Stimulated activated CD4-positive, alpha-beta T cell treated with anti-CD3 and anti-CD28 coated beads, Interleukin-2, amount 100 ng/mL, for 24 hours (primary cell): ENCODE measurements at places on chromosomes 1 and 21.

- no peak for DNase-seq
These were observed 488 bp downstream of the FAM78B start for GRCh38 chr1:166166329-166166697.

DNA sequence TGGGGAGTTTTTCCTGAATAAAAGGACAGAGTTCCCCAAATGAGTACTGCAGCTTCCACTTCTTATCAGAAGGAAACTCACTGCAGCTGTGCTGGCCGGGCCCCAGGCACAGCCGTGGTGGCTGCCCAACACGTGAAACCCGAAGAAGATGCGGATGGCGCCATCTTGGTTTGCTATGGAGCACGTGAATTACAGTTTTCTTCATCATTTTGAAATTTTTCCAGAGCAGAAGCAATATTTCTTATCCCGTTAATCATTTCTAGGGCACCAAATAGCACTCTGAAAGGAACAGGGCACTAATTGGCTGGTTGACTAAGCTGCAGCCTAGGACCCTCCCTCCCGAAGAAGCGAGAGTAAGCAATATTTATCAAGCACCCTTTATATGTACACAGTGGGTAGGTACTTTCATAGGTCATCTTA, 63.2 kb upstream of the EPS8L3 start:
- DNase-seq = no peak

DNA sequence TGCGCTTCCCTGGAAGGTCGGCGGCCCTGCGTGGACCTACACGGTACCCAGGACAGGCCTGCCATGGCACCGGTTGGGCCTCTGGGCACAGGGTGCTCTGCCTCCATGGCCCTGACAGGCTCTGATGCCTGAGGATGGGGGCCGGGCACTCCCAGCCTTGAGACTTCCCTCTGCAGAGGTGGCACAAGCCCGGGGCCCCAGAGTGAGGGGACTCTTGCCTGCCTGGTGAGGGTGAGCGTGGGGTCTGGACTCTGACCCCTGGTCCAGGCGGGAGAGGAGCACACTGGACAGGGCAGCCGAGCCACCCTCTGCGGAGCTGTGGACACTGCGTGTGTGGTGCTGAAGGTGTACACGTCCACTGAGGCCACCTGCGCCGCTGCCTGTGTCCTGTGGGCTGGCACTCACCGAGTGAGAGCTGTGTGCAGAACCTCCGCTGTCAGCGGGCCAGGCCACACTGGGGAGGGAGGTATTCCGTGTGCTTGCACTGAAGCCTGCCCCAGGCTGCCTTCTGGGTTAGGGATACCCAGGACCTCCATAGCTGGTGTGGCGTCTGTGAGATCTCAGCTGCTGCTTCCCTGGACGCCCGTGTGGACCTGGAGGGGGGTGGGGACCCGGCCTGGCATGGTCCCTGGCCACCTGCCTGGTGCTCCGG, 10.4 kb downstream of the SKI start:
- DNase-seq = no peak

- no peak for DNase-seq
These were observed 338.5 kb downstream of the PTPRU start for GRCh38 chr1:29574871-29575270.

- DNase-seq = no peak
These were observed 15.9 kb downstream of the INKA2 start for GRCh38 chr1:111723091-111723806.

GRCh38 chr21:38931291-38931690, 125.6 kb downstream of the ETS2 start:
- no peak for DNase-seq

DNA sequence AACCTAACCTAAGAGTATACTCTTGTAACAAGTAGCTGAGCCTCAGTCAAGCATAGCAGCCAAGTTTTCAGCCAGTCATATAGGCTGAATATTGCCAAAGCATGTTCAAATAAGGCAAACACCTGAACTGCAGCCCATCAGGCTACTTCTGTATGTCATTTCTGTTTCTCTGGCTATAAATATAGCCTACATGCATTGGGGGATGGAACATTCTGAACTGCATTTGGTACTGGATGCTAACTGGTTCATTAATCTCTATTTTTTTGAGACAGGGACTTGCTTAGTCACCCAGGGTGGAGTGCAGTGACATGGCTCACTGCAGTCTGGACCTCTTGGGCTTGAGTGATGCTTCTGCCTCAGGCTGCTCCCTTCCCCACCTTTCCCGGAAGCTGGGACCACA, 37.3 kb downstream of the MAST2 start:
- DNase-seq = no peak

GRCh38 chr1:12711536-12711935, 4.4 kb upstream of the AADACL3 start:
- no peak for DNase-seq

GRCh38 chr1:20430355-20431175, 55.4 kb downstream of the CAMK2N1 start:
- peak; percentile 61 for DNase-seq

DNA sequence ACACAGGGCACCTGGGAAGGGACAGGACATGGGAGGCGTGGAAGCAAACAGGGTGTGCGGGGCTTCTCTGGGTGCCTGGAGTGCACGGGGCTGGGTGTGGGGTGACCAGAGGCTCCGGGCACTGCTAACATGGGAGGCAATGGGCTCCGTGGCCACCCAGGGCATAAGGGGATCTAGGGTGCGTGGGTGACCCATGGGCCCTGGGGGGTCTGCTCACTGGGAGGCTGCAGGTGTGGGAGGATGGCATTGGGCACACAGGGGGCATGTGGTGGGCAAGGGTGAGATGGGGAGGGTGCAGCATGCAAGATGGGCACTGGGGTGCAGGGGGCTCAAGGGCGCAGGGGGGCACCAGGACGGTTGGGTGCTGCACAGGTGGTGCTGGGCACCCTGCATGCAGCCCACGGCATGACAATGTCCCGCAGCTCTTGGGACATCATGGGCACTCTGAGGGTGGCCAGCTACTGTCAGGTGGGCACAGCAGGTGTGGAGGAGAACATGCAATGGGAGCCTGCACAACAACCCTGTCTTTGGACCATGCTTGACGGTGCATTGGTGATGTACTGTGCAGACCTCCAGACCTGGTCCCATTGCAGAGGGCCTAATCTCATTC, 15.1 kb downstream of the TRIM11 start:
- DNase-seq = no peak

GRCh38 chr1:43372172-43372571, 4.4 kb upstream of the ELOVL1 start:
- DNase-seq = no peak

DNA sequence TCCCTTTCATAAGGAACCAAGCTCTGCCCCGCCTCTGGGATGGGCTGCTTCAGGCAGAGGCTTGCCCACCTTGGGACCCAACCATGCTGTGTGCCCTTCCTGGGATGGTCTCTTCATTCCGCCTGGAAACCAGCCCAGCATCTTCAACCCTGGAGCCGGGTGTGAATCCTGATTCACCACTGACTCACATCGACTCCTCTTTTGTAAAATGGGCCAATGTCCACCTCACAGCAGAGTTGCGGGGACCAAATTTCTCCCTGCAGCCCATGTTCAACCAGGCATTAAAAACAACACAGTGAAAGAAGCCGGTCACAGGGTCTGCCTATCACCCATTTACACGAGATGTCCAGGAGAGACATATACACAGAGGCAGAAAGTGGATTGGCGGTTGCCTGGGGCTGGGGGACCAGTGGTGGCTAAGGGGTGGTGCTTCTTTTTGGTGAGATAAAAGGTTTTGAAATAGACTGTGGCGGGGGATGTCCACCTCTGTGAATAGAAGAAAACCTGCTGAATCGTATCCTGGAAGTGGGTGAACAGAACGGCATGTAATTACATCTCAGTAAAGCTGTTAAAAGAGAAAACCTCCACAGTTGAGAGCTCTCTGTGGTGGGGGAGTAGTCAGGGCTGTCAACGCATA, 6.9 kb upstream of the GPR153 start:
- DNase-seq = no peak

DNA sequence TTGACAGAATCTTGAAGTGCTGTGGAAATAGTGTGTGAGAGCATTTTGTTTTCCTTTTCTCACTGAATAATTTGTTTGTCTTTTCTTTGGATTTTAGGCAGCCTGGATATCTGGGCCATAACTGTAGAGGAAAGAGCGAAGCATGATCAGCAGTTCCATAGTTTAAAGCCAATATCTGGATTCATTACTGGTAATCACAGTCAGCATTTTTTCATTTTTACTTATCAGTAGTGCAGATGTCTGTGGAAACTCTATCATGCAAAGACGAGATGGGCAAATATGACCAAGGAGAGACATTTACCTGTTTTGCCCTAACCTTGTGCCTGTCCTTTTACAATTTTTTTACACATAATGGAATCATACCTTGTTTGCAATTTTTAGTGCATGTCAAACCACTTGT, 78.8 kb downstream of the ITSN1 start:
- no peak for DNase-seq

GRCh38 chr1:247437551-247438505, 20.1 kb downstream of the OR2B11 start:
- no peak for DNase-seq

DNA sequence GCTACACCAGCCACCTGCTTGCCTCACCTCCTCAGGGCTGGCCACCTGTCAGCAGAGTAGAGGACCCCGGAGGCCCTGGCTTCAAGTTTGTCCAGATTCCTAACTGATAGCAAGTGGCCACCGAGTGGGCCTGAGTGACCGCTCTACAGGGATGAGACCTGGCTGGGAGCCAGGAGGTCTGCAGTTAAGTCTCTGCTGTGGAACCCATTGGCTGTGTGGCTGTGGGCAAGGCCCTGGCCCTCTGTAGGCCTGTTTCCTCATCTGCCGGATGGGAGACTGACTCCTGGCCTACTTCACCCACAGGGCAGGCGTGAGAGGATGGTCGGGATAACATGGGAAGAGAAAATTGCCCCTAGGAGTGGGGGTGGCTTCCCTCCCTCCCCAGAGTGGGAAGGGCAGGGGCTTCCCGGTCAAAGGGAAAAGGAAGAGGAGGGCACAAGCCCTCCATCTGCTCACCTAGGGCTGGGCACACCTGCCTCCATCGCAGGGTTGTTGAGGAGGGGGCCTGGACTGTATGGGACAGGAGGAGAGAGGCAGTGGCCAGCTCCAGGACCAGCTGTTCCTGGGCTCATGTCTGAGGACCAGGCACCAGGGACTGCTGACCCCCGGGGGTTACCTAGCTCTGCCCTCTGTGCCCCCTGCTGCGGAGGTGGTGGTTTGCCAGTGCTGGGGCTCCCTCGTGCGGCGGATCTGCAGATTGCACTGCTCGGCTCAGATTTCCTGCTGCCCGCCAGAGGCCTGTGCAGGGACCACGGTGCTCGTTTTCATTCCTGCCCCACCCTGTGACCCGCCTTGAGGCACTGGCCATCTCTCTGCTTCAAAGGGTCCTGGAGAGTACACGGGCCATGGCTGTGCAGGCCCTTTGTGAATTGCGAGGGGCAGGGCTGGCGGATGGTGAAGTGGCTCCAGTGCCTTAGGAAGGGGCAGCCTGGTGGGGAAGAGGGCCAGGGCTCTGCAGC, 9.1 kb upstream of the MTFR1L start:
- peak; percentile 87 for DNase-seq

DNA sequence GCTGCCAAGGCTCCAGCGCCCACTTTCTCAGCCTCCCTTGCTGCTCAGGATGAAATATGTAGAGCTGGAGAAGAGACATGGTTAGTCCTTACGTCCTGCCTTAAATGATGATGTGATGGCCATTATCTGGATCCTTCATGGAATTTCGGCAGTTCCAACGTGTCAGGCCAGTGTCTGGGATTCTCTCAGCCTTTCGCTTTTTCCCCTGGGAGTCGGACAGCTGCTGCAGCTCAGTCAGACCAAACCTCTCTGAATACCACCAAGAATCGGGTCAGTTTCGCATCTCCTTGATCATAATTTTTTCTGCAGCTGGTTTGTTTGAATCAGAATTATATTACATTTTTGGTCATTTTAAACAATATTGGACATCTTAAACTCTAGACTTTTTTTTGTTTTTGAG, 22.3 kb upstream of the KLHDC8A start:
- no peak for DNase-seq

- DNase-seq = no peak
These were observed 3.1 kb downstream of the PRDM2 start for GRCh38 chr1:13703128-13703513.
